Pancreas (tissue), 10 donors: ENCODE measurements at places on chromosomes 2 and 18. TPM values are rescaled to one million over a fixed set of nuclear protein-coding genes. Genes with fewer than 3 reads are reported as not detected.

DNA sequence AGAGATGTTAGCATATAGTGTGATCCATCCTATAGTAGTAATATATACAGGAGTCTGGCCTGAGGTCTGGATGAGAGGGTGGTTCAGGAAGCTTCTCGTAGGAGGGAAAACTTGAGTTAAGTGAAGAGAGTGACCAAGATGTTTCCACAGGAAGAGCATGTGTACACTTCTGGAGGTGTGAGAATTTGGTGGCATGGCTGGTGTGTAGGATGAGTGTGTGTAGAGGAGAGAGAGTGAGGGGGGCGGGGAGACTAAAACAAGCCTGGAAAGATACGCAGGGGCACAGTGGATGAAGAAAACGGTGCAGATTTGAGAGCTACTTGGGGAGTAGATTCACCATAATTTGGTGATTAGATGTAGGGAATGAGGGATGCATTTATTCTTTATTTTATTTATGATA, 43.5 kb upstream of the CTLA4 start:
- no peak for DNase-seq

- no peak for DNase-seq
These were observed 134.3 kb upstream of the STON1 start for GRCh38 chr2:48395658-48396057.

DNA sequence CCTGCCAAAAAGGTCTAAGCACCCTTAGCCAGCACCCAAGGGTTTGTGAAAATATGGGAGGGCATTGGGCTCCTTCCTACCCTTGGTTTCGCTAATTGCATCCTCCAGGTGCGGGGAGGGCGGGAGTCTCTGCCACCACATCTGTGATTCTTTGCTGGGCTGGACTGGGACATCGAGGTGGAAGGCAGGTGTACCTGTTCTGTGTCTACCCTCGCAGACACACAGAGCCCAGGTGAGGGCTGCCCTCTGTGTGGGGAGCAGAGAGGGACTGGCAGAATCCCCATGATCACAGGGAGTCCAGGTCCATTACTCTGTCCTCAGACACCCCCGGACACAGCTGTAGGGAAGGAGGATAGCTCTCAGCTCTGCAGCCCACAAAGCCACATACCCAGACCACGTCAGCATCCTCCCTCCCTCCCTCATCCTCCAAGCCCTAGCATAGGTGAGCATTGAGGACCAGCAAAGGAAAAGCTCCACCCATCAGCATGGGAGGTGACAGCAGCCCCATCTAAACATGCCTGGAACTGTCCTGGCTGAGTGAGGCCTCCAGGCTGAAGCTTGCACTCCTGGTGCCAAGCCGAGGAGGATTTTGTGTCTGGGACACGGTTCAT, 49.8 kb downstream of the PLB1 start:
- DNase-seq = no peak

PLEKHM3 gene
- total RNA-seq = 10.2 TPM

DNA sequence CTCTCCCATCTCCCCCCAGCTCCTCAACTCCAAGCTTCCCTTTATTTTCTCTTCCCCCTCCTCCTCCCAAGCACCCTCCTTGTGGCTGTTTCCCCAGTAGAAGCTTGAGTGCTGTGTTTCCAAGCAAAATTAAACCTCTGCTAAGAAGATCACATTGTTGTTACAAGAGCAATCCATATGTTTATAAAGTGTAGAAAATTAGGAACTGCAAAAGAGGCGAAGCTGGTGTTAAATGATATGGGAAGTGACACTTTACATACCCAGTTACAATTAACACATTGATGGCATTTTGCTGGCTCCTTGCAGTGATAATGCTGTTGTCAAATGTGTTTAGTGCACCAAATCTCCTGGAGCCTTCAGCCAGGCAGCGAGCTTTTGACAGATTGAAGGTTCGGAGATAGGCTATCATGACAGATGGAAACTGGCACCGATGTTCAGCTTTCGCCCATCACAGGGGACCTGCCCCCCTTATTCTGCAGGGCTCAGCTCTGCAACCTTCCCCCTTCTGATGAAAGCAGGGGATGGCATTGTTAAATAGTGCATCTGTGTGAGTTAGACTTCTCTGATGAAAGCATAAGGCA, 259.8 kb upstream of the ATP5MC3 start:
- DNase-seq = no peak
